Nephron progenitor cell (in vitro differentiated cells): ENCODE measurements at places on chromosomes 11 and 22.

DNA sequence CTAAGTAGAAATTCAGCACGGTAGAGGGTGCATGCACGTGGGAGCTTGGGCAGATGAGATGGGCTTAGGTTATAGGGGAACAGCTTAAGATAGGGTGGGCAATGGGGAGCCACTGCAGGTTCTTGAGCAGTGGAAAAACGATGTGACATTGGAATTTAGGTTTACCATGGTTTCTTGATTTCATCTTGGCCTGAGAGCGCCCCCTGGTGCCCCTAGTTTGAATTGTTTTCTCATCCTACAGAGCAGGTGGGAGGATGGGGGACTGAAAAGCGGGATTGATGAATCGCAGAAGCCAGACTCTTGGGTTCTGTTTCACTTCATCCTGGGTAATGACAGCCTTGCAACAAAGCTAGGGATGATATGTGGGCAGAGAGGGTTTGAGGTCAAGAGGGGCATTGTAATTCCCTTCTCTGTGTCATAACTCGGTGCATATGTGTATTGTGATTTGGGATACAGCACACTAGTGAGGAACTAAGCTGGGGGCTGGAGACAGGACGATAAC is 6.7 kb upstream of the MCAM start:
- peak; percentile 90 for DNase-seq
- H3K36me3 ChIP-seq: no peaks in the 10 kb centered on the region
- H3K27me3 ChIP-seq: peaks cover 11% of the 10 kb centered on the region
- H3K4me3 ChIP-seq: no peak overlapping the region
- H3K27ac ChIP-seq: peak overlapping the region; percentile 62

- peak overlapping the region; percentile 49 for H3K27ac ChIP-seq
- no peak overlapping the region for H3K4me3 ChIP-seq
- peaks cover 14% of the 10 kb centered on the region for H3K36me3 ChIP-seq
- H3K4me1 ChIP-seq: peaks cover 27% of the 10 kb centered on the region
- DNase-seq: no peak
- H3K27me3 ChIP-seq: no peaks in the 10 kb centered on the region
Measured at GRCh38 chr11:19853920-19854319, 141.3 kb downstream of the NAV2 start.

DNA sequence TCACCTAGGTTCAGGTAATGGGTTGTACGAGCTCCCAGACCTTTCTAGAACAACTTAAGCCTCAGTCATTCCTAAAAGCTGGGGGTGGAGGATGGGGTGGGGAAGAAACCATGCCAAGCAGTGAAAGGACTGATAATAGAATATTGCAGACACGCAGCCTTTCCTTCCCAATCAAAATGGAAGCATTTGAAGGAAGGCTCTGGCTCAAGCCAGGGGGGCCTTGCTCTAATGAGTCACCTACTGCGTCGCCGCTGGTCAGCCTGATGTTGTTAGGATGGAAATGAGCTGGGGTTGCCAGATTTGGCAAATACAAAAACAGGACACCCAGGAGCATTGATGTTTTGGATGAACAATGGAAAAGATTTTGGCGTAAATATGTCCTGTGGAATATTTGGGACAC is 6.2 kb downstream of the SYT12 start:
- H3K36me3 ChIP-seq: no peaks in the 10 kb centered on the region
- peaks cover 73% of the 10 kb centered on the region for H3K27me3 ChIP-seq
- no peak overlapping the region for H3K4me3 ChIP-seq
- H3K4me1 ChIP-seq: peaks cover 11% of the 10 kb centered on the region

GRCh38 chr11:34339149-34340064 is 18.4 kb downstream of the ABTB2 start:
- no peak for DNase-seq
- no peak overlapping the region for H3K27ac ChIP-seq
- peaks cover 46% of the 10 kb centered on the region for H3K4me1 ChIP-seq
- H3K27me3 ChIP-seq: peaks cover 61% of the 10 kb centered on the region

GRCh38 chr11:120249279-120250262 is 9.6 kb downstream of the POU2F3 start:
- H3K27ac ChIP-seq: no peak overlapping the region
- DNase-seq: no peak
- H3K4me3 ChIP-seq: no peak overlapping the region
- H3K36me3 ChIP-seq: no peaks in the 10 kb centered on the region
- peaks cover 11% of the 10 kb centered on the region for H3K4me1 ChIP-seq
- H3K27me3 ChIP-seq: peaks cover 70% of the 10 kb centered on the region

GRCh38 chr22:41939981-41940831 is 6.7 kb downstream of the CENPM start:
- no peak overlapping the region for H3K4me3 ChIP-seq
- peaks cover 47% of the 10 kb centered on the region for H3K36me3 ChIP-seq
- no peaks in the 10 kb centered on the region for H3K27me3 ChIP-seq
- no peak for DNase-seq

- peaks cover 42% of the 10 kb centered on the region for H3K27me3 ChIP-seq
- no peaks in the 10 kb centered on the region for H3K4me1 ChIP-seq
- no peaks in the 10 kb centered on the region for H3K36me3 ChIP-seq
- H3K4me3 ChIP-seq: no peak overlapping the region
Measured at GRCh38 chr11:45593992-45594391, 71.4 kb downstream of the CHST1 start.

DNA sequence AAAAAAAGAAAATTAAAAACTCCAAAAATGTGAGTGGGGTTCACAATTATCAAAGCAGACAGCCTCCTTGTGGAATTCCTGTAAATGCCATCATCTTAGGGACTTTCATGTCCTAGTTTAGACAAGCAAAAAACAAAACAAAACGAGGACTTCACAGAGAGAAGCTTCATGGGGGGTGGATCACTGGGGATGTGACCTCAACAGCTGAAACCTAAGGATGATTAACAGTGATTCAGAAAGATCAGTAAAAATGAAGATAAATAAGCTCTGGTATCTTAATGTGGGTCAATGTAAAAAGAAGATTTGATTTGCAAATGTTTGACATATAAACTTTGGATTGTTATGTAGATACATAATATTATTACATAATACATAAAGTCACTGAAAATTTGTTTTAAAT is 8.1 kb upstream of the OR10W1 start:
- no peak overlapping the region for H3K4me3 ChIP-seq
- H3K27me3 ChIP-seq: peaks cover 6% of the 10 kb centered on the region
- no peak overlapping the region for H3K27ac ChIP-seq
- no peaks in the 10 kb centered on the region for H3K4me1 ChIP-seq
- no peaks in the 10 kb centered on the region for H3K36me3 ChIP-seq

DNA sequence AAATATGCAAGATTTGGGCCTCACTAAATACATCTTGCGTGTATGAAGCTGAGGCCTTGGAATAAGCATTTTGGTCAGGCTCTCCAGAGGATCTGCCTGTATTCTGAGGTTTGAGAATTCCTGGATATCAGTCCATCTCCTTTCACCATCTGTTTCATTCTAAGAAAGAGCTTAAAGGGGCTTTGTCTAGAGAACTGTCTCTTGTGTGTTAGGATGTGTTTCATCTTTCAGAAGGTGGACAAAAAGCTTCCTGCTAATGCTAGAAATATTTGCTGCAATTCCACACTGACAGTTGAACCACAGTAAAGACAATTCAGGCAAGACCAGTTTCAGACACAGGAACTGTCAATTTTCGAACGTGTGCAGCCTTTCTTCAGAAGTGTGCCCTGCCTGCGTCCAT is 185.4 kb downstream of the DBX1 start:
- H3K4me1 ChIP-seq: peaks cover 57% of the 10 kb centered on the region
- no peaks in the 10 kb centered on the region for H3K36me3 ChIP-seq
- H3K27me3 ChIP-seq: peaks cover 11% of the 10 kb centered on the region
- no peak overlapping the region for H3K27ac ChIP-seq
- no peak for DNase-seq

DNA sequence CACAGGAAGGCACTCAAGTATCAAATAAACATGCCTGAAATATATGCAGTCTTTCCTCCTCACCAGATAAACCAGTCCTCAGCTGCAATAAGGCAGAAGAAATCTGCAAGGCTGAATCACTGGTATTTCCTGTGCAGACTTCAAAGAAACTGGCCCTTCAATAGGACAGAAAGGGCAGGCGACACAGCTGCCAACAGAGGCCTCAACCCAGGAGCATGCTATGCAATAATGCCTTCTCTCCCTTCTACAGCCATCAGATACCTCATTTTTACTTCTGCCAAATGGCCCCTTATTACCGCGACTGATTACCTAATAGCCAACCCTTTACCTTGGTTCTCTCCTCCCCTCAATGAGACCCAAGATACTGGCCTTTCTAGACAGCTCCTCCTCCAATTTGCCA is 8.0 kb downstream of the NUMA1 start:
- peaks cover 54% of the 10 kb centered on the region for H3K4me1 ChIP-seq
- peaks cover 4% of the 10 kb centered on the region for H3K27me3 ChIP-seq
- no peak for DNase-seq
- H3K4me3 ChIP-seq: no peak overlapping the region

DNA sequence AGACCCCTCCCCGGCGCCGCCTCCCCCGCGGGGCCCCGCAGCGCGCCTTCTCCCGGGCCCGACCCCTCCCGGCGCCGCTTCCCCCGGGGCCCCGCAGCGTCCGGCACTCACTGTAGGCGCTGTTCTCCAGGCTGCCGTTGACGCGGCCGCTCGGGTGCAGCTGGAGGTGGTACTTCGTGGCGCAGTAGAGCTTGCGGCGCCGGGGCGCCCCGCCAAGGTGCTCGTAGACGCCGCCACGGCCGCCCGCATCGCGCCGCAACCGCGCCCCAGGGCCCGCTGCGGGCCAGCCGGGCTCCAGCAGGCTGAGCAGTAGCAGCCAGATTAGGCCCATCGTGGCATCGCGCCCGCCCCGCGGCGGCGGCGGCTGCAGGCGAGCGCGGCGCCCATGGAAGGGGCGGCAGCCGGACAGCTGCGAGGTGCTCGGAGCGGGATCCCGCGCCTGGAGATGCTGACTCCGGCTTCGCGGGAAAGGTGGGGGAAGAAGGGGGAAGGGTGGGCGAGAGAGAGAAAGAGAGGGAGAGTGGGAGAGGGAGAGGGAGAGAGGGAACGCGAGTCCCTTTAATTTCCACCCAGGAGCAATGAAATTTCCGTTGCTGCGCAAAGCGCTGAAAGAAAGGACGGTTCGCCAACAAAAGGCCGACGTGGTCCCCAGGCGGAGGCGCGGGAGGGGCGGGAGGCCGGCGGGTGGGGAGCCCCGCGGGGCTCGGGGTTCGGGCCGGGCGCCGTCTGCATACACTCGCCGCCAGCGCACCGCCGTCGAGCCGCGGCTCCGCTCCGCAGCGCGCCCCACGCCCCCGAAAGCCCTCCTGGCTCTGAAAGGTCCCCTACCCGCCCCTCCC is at the start of gene FGF3:
Gene FGF3, minus strand, starts transcription at position 814 of the 839 bp plus-strand sequence. Its CDS starts 483 bp downstream, at position 331.
- H3K36me3 ChIP-seq: peaks cover 5% of the 10 kb centered on the region
- no peak within 1 kb of the TSS for H3K27ac ChIP-seq
- peak within 1 kb of the TSS; percentile 62 for H3K4me3 ChIP-seq

GRCh38 chr11:34284156-34284555 is 73.7 kb downstream of the ABTB2 start:
- H3K27ac ChIP-seq: no peak overlapping the region
- H3K36me3 ChIP-seq: no peaks in the 10 kb centered on the region
- DNase-seq: no peak
- peaks cover 28% of the 10 kb centered on the region for H3K27me3 ChIP-seq
- H3K4me1 ChIP-seq: peaks cover 58% of the 10 kb centered on the region

GRCh38 chr11:27075192-27075591 is 34.6 kb downstream of the BBOX1 start:
- peaks cover 5% of the 10 kb centered on the region for H3K4me1 ChIP-seq
- H3K4me3 ChIP-seq: no peak overlapping the region
- no peak for DNase-seq

- no peaks in the 10 kb centered on the region for H3K36me3 ChIP-seq
- H3K27me3 ChIP-seq: peaks cover 14% of the 10 kb centered on the region
- H3K4me1 ChIP-seq: peaks cover 8% of the 10 kb centered on the region
- H3K27ac ChIP-seq: no peak overlapping the region
- no peak overlapping the region for H3K4me3 ChIP-seq
Measured at GRCh38 chr11:95132956-95133355, 43.3 kb downstream of the ENDOD1 start.

GRCh38 chr11:34135439-34135838 is 30.0 kb downstream of the NAT10 start:
- peaks cover 4% of the 10 kb centered on the region for H3K4me1 ChIP-seq
- peaks cover 69% of the 10 kb centered on the region for H3K36me3 ChIP-seq
- no peak overlapping the region for H3K4me3 ChIP-seq
- DNase-seq: no peak
- no peak overlapping the region for H3K27ac ChIP-seq

DNA sequence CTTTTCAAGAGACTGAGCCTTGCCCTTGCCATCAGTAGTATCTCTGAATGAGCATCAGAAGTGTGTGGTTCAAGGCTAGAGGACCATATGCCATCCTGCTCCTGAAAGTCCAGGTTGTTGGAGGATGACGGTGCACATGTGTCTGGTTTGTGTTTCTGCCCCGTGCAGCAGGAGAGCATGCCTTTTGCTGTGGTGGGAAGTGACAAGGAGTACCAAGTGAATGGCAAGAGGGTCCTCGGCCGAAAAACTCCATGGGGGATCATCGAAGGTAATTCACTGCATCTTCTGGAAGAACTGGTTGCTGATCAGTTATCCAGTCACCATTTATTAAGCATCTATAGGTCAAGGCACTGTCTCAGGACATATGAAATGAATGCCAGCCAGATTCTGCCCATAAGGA is 6.1 kb upstream of the WBP2NL start:
- no peaks in the 10 kb centered on the region for H3K4me1 ChIP-seq
- H3K27me3 ChIP-seq: no peaks in the 10 kb centered on the region
- H3K36me3 ChIP-seq: peaks cover 53% of the 10 kb centered on the region
- no peak for DNase-seq

DNA sequence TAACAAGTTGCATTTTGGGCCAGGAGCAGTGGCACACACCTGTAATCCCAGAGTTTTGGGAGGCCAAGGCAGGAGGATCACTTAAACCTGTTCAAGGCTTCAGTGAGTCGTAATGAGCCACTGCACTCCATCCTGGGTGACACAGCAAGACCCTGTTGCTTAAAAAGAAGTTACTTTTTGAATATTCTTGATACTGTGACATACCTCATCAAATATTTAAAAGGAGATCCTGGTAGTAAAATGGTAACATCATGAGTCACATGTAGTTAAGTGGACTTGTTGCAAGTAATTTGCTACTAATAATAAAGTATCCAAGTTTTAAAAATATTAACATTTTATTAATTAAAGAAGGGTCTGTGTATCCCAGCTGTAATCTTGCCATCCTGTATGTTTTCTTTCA is 18.3 kb downstream of the HMGXB4 start:
- H3K4me1 ChIP-seq: no peaks in the 10 kb centered on the region
- H3K4me3 ChIP-seq: no peak overlapping the region
- DNase-seq: no peak
- H3K36me3 ChIP-seq: peaks cover 75% of the 10 kb centered on the region

GRCh38 chr11:128517451-128518230 is 69.7 kb downstream of the ETS1 start:
- DNase-seq: no peak
- peaks cover 21% of the 10 kb centered on the region for H3K36me3 ChIP-seq
- H3K27ac ChIP-seq: no peak overlapping the region
- H3K4me1 ChIP-seq: peaks cover 59% of the 10 kb centered on the region
